Activated naive CD4-positive, alpha-beta T cell treated with Interleukin-2 at 50 U/mL for 16 hours (primary cell): ENCODE measurements at places on chromosomes 5 and 9.

GRCh38 chr9:127183814-127184582 is 61.6 kb upstream of the ANGPTL2 start:
- no peak for DNase-seq

- no peak for DNase-seq
Observed at GRCh38 chr9:127129073-127129717, 6.8 kb upstream of the ANGPTL2 start.

GRCh38 chr9:126240835-126241234 is 85.8 kb upstream of the MVB12B start:
- no peak for DNase-seq

DNA sequence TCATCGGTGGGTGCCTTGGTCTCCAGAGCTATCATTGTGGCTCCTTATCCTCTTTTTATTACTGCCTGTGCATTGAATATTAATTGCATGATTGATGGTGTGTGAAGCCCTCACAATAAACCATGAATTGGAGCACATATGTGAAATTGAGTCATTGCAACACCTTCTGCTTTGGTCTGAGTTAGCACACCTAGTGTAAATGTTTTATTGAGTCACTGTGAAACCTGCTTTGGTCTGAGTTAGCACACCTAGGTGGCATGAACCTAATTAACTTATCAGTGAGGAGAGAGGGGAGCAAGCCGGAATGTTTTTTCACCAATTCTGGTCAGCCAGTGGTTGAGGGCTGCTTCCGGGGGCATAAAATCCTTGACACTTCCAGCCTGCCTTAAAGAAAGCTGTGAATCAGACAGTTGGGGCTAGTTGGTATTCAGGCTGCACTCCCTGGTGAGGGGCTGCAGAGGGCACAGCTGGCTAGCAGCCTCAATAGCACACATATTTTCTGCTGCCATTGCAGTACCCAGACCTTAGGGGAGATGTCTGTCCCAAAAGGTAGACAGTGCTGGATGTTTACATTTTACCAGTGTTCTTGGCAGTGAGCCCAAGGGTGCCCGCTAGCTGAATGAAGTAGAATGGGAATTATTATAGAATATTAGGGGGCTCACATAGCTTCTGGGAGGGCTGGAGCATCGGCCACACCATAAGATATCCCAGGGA is 76.5 kb upstream of the GOLM1 start:
- no peak for DNase-seq

- no peak for DNase-seq
Observed at GRCh38 chr5:141866096-141866495, 12.1 kb downstream of the PCDH1 start.

- DNase-seq = no peak
Observed at GRCh38 chr5:464446-464842, 21.5 kb downstream of the EXOC3 start.

- DNase-seq = no peak
Observed at GRCh38 chr9:91933556-91934352, 16.3 kb downstream of the ROR2 start.

GRCh38 chr9:126755317-126755875 is 49.4 kb upstream of the ZBTB43 start:
- DNase-seq = no peak

- DNase-seq = no peak
Observed at GRCh38 chr5:133728475-133728874, 116.1 kb upstream of the FSTL4 start.

- DNase-seq = no peak
Observed at GRCh38 chr9:94911211-94911610, 184.7 kb downstream of the AOPEP start.

GRCh38 chr9:99860266-99860665 is 38.6 kb downstream of the NR4A3 start:
- DNase-seq = no peak

- no peak for DNase-seq
Observed at GRCh38 chr9:87667164-87667738, 58.7 kb upstream of the CTSL start.

DNA sequence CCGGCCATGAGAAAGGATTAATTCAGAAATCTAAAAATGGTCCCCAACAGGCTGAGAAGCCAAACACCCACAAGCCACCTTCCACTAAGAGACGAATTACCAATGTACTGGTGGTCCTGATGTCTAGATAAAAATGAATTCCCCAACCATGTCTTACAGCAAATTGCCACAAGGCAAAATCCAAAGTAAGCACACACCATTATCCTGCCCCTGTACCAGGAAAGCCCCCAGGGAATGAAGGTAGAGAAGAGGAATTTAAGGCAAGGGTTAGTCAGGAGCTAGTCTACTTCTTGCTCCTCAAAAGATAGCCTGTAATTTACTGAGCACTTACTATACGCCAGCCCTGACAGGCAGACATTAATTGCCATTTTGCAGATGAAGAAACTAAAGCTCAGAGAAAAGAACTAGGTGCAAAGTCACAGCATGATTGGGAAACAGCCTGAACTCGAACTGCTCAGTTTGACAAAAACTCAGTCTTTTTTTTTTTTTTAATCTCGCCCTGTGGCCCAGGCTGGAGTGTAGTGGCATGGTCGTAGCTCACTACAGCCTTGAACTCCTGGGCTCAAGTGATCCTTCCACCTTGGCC is 64.3 kb downstream of the RAPGEF1 start:
- no peak for DNase-seq

DNA sequence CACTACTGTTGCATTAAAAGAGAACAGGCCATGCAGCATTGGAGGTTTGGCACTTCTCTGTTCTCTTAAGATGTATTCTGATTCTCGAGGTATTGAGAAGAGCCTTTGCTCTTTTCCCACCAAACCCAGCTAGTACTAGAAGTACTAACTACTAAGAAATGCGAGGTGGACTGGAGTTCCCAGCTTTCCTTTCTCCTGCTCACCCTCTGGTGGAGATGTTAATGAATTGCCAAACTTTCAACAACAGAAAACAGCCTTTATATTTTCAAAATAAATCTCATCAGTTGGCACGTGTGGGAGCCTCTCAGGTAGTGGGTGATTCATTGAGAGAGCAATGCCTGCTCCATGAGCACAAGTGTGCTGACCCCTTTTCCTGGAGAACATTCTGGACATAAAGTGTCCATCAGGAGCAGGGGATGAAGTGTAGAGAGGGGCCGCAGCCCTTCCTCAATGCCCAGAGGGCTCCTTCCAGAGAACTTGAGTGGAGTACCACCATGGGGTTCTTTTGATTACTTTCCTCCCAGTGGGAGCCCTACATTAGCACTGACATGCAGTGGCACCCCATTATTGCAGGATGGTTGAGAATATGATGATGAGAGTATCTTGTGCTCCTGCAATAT is 45.7 kb downstream of the TMEM174 start:
- no peak for DNase-seq

- no peak for DNase-seq
Observed at GRCh38 chr5:71475788-71476384, 20.4 kb downstream of the BDP1 start.

- no peak for DNase-seq
Observed at GRCh38 chr9:127390563-127390962, 6.4 kb upstream of the SLC2A8 start.
